NCI-H526 treated with DMSO at 0.1 percent for 48 hours (cell line): ENCODE measurements at places on chromosomes 5 and 9.

DNA sequence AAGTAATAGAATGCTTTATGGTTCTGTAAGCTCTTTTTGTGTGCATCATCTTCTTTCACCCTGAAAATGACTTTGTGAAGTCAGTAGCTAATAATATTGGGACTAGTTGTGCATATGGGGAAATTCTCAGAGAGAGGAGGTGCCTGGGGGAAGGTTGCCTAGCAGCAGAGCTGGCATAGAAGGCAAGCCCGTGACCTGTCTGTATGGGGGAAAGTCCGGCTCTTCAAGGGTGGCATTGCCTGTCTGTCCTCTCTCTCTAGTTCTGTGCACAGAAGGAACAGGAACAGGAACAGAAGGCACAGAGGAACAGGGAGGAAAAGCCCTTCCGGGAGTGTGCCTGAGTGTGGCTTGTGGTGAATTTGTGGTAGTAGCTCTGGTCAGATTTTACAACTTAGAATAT, 33.1 kb downstream of the SH3GL2 start:
- DNase-seq: no peak

DNA sequence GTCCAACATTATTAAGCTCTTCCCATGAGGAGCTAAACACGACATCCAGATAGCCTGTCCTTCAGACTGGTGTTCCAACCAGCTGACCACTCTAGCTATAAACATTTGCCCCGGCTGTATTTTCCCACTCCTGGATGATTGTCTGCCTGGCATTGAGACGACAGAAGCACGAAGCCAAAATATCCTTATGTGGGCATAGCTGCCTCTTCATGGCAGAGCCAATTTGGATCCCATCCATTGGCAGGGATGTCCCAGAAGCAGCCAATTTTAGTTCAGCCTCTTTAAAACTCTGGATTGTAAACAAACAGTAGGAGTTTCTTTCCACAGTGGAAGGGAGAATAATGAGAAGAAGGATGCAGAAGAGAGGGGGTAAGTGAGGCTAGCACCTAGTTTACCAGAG, 507.6 kb downstream of the CETN3 start:
- DNase-seq: no peak

DNA sequence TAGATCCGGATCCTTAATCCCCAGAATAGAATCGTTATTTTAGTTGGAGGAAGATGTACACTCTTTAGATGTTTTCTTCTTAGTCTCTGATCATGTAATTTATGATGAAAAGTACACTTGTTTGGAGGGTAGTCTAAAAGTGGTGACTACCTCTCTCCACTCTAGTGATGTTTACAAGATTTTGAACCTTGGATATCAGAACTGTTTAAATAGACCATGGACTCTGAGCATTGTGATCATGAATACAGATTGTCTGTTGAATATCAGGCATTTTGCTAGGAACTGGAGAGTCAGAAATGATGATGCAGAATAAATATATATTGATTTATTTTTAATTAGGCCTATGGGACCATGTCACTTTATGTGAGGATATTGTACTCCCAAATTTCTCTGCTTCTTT, 706.3 kb upstream of the WWC1 start:
- DNase-seq: no peak

DNA sequence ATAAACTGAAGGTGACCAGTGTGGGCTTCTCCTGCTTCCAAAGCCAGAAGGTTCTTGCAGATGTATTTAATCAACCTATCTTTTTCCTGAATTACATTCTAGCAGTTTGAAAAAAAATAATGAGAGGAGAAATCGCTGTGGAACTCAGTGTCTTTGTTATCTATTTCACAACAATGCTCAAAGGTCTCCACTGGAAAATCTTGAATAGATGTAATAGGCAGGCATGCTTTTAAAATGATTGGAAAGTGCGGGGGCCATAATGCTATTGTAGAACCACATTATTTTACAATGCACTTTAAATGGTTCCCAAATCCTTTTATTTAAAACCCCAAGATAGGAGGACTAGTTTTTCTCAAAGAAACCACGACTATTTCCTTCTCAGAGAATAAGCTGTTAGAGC, 23.3 kb downstream of the ENC1 start:
- DNase-seq: no peak
